ENCODE measurements at places on chromosomes 13 and 19. TPM values are rescaled to one million over a fixed set of nuclear protein-coding genes. Genes with fewer than 3 reads are reported as not detected.

DNA sequence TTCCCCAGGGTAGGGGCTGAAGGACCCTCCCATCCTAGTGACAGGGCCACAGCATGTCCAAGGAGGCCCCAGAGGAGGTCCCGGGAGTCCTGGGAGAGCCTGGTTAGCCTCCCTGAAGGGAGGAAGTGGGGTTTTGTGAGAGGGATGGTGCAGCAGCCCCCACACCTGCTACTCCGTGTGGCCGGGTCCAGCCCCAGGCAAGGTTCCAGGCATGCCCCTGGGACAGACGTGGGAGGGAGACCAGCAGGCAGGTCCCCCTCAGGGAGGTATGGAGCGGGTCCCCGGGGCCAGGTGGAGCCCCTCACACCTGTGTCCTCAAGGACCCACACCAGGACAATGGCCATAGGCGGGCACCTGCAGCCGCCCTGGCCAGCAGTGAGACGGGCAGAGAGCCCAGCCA is 1.9 kb upstream of the F7 start:
- no peak for DNase-seq

GRCh38 chr19:40175820-40176219 is 15.4 kb upstream of the MAP3K10 start:
- DNase-seq, result no peak

- DNase-seq, result no peak
Measured at GRCh38 chr19:3607303-3608078, 816 bp upstream of the TBXA2R start.

- peak; percentile 64 for DNase-seq
Measured at GRCh38 chr13:64688893-64689677, 2541.1 kb downstream of the PCDH9 start.

- no peak for DNase-seq
Measured at GRCh38 chr19:1396019-1396767, 5.1 kb downstream of the GAMT start.

DNA sequence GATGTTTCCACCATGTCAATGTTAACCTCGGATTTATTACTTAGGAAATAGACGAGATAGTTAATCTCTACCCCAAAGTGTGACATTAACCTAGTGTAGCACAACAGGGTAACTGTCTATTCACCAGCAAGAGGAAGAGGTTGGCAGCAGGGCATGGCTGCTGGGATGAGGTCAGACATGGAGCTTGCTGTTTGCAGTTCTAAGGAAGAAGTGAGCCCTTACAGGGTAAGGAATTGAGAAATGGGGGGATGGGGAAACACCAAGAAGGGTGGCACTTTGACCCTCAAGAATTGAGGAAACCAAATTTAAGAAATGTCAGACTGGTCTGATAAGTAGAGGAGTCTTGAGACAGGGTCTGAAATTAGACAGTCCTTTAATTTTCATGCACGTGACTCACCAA is 62.4 kb downstream of the MBD3L2B start:
- no peak for DNase-seq

- DNase-seq, result no peak
Measured at GRCh38 chr13:76654263-76654662, 231.9 kb downstream of the KCTD12 start.

DNA sequence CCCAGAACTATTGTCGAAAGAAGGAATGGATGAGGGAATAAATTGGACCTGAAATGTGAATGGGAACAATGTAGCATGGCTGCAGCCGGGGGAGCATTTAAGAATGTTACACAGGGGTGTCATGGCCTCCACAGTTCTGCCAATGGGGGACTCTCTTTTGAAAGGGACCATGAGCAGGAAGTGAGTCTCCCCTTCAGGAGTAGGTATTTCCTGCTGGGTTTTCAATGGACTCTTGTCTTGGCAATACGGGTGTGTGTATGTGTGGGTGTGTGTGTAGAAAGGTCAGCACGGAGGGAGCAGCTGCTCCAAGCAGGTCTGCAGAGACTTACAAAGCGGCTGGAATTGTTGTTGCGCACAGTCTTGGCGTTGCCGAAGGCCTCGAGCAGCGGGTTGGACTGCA is 24.4 kb downstream of the MYO1F start:
- DNase-seq, result peak; percentile 41

GRCh38 chr13:20721454-20722357 is 18.2 kb downstream of the IL17D start:
- peak; percentile 31 for DNase-seq

DNA sequence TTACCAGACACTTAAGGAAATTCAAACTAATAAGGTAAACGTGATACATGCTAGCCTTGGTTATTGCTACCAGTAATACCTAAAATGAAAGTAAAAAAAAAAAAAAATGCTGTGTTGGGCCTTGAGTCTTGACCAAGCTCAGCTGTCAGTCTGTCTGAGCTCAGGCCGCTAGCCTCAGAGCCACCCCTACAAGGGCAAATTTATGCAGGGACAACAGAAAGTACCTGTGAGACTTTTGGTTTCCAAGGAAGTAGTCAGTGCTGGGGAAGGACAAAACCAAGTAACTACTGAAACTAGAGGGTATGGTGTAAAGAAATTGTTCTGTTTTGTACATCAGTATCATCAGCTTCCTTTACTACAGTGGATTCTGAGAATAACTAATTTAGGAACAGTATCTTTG is 134.3 kb upstream of the SLITRK5 start:
- no peak for DNase-seq

- no peak for DNase-seq
Measured at GRCh38 chr13:98813993-98814392, 61.5 kb upstream of the SLC15A1 start.

- DNase-seq, result no peak
Measured at GRCh38 chr19:12199757-12200419, 37.0 kb downstream of the ZNF136 start.

GRCh38 chr13:27117952-27118351 is 53.7 kb downstream of the USP12 start:
- DNase-seq, result no peak

GRCh38 chr13:47085346-47085745 is 188.5 kb upstream of the HTR2A start:
- DNase-seq, result no peak

- no peak for DNase-seq
Measured at GRCh38 chr13:25844559-25845434, 207.0 kb downstream of the SHISA2 start.

GRCh38 chr13:66180836-66181235 is 1049.3 kb downstream of the PCDH9 start:
- DNase-seq, result no peak

GRCh38 chr13:86579662-86580061 is 780.4 kb upstream of the SLITRK6 start:
- no peak for DNase-seq

The FCHO1 gene
- polyA plus RNA-seq, result 0.22 TPM

The ZFR2 gene
- not detected for polyA plus RNA-seq

The ATP8A2 gene
- polyA plus RNA-seq, result 0.34 TPM

The NLRP4 gene
- not detected for polyA plus RNA-seq

The ZNF560 gene
- 0.05 TPM for polyA plus RNA-seq

The CRB3 gene
- polyA plus RNA-seq, result 7.6 TPM

The TMEM145 gene
- polyA plus RNA-seq, result 0.03 TPM
